ENCODE measurements at places on chromosomes 6 and 20.

DNA sequence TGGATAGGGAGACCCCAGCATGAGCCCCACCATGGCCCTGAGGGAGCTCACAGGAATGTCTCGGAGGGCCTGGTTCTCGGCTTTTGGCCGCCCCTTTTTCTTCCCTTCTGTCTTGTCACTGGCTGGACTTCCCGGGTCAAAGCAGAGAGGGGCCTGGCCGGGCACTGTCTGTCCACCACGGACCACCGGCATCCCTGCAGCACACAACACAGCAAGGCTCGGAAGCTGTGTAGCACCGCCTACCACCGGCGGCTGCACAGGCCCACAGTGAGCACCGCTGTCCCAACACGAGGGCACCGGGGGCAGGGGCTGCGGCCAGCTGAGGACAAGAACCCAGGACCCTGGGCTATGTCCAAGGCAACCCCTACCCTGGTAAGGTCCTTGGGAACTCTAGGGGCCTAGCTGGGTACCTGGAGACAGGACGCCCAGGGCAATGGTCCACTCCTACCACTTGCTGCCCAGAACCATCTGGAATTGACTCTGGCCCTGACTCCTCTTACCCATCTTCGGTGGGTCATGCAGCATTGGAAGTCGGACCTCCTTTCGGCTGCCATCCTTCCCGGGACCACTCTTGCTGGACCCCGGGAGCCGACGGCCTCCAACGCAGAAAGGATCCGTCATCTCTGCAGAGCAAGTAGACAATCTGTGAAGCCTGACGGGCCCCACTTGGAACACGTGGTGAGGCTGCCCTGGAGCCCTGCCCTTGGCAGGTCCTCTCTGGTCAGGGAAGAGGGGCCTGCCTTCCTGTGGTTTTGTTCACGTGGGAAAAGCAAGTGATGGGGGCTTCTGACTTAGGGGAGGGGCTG, 2.2 kb downstream of the ZNF512B start:
- no peak for DNase-seq

- DNase-seq = no peak
Measured at GRCh38 chr6:35426074-35426473, 26.1 kb upstream of the FANCE start.

DNA sequence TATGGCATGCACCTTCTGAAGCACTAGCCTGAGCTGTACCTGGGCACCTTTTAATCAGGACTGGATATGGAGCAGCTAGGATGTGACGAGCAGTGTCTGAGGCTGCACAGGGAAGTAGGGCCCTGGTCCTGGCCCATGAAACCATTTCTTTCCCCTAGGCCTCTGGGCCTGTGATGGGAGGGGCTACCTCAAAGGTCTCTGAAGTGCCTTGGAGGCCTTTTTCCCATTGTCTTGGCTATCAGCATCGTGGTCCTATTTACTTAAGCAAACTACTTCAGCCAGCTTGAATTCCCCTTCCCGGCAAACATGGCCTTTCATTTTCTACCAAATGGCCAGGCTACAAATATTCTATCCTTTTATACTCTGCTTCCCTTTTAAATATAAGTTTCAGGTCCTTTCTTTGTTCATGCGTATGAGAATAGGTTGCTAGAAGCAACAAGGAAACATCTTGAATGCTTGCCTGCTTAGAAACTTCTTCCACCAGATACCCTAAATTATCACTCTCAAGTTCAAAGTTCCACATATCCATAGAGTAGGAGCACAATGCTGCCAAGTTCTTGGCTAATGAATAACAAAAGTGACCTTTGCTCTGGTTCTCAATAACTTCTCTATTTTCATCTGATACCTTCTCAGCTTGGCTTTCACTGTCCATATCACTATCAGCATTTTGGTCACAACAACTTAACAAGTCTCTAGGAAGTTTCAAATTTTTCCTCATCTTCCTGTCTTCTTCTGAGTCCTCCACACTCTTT, 673.1 kb downstream of the HTR1B start:
- DNase-seq = no peak

DNA sequence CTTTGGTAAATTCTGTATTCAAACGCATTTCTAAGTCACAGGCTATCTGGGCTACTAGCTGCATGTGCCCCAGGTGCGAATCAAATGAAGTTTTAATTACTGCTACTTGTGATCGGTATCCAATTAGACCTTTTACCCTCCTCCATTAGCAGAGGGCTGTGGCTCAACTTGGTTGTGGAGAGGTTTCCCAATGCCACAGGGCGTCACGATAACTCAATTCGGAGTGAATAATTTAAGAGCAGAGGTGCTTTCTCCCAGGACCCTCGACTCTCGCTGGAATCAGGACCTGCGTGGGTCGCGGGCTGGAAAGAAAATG, 640 bp downstream of the SAYSD1 start:
- no peak for DNase-seq

DNA sequence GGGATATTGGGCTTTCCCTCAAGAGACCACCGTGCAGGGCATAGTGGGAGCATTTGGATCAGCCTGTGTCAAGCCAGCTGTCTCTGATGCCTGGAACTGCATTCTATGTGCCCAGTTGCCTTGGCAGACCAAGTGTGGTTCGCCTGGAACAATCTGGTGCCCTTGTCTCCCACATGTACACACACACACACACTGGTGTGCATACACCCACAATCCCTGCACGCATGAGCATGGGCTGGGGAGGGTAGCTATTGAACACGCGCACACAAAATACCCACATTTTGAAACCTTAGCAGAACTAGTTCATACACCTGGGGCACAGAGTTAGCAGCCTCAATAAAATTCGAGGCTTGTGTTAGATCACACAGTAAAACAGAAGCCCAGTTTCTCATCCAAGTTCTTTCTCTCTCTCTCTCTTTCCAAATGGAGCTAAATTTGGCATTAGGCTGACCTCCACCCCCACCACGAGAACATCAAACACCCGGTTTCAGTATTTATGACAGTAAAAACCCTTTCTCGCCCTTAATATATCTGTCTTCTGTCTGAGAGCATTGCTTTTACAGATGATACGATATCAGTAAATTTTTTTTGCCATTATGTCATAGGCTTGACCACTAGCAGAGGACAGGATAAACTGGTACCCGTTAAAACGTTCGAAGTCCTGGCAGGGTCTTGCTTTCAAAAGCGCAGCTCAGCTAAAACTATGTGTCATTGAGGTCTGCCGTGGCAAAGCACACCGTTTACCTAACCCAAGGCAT, 18.2 kb upstream of the NFATC2 start:
- DNase-seq = no peak

DNA sequence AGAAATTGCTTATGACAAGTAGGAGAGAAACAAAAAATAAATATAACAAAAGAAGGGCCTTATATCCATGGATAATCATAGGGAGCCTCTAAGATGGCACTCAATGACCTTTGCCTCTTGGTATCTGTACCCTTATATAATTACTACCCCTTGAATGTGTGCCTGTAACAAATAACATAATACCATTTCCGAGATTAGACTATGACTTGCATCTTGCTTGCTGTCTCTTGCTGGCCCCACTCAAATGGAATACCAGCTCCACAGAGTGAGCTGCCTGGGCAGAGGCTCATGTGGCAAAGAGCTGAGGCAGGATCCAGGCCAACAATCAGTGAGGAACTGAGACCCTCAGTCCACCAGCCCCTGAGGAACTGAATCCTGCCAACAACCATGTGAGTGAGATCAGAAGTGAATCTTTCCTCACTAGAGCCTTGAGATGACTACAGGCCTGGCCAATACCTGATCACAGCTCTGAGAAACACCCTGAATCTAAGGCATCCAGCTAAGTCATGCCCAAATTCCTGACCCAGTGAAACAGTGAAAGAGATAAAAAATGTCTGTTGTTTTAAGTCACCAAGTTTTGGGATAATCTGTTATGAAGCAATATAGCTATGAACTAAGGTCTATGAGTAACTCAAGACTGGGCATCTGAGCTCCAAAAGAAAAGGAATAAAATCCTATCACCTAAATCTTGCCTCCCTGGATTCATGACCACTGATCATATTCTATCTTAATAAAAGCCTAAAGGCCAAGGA, 5.5 kb downstream of the KATNA1 start:
- no peak for DNase-seq

GRCh38 chr20:47370214-47370613, 13.7 kb upstream of the ZMYND8 start:
- no peak for DNase-seq

DNA sequence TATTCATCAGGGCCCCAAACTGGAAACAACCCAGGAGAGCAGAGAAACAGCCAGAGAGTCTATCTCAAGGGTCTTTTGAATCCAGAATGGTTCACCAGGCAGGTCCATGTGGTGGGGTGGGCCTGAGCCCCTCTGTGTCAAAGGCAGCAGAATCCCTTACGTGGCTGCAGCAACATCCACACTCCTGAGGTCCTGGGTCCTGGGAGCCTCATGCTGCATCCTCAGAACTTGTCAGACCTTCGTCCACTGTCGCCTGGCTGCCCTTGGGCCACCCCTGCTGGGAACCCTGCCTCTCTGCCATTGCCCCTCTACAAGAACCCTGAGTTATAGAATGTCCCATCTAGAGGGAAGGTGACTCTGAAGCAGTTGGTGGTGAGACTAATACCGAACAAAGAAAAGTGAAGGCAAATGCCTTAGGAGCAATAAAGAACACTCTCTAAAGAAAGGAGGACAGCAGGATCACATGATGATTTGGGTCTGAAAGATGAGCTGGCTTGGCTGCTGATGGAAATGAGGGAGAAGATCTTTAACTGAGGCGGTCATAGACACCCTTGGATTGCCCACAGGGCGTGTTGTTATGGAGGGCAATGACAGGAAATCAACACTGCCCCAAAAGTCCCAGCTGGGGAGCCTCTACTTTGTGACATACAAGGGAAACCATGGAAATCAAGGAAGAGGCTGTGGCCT, 161.2 kb downstream of the SYNDIG1 start:
- DNase-seq = no peak

DNA sequence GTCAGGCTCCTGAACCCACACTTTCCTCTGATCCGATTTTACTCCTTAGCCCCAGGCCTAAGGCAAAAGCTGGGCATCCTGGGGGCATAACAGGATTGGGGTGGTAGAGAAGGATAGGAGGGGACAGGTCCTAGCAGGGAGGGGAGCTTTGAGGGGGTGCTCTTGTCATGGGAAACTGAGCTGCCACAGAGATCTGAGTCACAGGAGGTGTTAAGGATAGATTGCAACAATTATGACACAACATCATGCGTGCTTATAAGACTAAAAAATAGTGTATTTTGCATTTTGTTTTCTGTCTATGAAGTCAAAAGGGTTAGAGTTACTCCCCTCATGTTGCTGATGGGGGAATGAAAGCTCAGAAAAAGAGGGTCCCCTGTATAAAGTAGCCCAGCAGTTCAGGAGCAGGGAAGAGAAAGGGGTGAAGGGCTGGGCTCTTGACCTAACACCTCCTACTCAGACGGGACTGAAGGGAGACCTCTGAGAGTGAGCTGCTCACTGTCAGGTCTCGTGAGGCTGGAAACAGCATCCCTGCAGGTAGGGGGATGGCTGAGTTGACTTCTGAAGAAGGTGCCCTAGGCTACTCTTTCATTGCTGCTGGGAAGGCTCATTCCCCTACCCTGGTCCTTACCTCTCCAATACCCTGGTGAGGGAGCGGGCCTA, 2.0 kb downstream of the GLP1R start:
- no peak for DNase-seq

- no peak for DNase-seq
Measured at GRCh38 chr20:49880177-49880576, 35.2 kb downstream of the SPATA2 start.

- no peak for DNase-seq
Measured at GRCh38 chr6:67875877-67876383, 759.2 kb upstream of the ADGRB3 start.

- no peak for DNase-seq
Measured at GRCh38 chr6:40550202-40551101, 36.7 kb downstream of the LRFN2 start.

DNA sequence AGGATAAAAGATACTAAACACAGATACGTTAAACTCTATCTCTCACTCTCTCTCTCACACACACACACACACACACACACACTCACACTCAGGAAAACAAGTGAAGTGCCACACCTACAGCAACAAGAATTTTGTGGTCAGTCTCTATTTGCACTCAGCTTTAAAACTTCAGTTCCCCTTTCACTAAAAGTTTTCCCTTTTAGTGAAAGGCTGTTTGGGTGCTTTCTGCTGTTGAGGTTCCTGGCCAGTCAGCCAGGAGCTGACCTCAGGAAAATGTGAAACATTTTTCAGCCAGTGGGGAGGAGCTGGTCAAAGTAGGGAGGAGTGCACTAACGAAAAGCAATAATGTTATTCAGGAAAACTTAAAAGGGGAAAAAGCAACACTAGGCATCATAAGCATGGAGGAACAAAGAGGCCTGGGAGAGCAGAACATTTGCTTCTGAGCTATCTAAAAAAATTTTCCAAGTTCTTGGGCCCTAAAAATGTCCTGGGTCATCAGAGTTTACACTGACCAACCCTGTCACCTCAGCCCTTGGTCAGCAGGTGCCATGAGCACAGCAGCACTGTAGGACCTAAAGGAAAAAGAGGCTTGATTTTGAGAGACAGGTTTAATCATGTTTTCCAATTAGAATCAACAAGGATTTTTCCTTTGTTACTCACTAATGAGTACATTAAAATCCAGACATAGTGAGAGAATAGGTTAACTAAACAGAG, 30.7 kb upstream of the NT5E start:
- no peak for DNase-seq

DNA sequence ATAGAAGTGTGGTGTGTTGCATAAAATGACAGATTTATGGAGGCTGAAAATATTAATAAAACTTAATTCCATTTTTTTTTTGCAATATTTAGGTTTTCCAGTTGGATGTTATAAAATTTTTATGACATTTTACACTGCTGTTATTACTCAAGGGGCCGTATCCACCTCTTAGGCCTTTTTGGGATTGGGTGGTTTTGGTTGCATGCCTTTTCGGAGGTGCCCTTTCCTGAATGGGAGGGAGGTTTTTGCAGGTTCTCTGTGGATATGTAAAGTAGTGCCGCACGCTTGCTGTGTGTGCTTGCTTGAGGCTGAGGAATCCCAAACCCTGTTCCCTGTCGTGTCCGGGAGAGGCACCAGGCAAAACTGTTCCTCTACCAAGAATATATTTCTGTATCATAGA, 6.8 kb downstream of the ARID1B start:
- DNase-seq = no peak
